ENCODE measurements at places on chromosomes 1 and 21.

DNA sequence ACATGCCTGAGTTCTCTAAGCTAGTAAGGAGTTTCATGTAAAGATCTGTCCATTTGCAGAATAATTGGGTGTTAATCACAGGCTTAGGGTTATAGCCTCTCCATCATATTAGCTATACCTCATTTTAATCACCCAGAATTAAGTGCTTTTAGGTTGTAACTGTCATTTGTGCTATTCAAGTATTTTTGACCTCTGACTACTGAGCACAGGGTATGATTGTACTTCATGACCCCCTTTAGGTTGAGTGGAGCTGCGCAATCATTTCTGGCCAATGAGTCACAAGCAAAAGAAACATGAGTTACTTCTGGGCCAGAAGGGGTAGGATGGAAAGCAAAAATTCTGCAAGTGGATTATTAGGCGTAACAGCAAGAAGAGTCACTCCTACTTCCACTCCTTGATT lies 8.4 kb upstream of the SNX7 start:
- DNase-seq, result no peak

GRCh38 chr1:112507336-112507735 lies 1.4 kb upstream of the WNT2B start:
- DNase-seq, result no peak

DNA sequence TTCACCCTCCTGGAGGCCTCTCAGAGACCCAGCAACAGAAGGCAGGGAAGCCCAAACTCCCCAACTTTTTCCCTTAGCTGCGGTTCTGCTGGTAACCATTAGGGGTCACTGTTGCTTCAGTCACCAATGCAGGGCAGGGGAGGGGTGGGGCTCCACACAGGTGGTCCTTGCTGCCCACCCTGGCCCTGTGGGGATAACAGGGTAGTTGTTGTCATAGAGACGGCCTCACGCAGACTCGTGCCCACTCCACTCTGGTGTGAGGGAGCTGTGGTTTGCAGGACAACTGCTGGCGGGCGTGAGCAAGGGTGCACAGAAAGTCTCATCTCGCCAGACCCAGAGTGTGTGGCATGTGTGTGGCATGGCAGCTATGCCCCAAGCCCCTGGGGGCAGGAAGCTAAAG lies 19.9 kb downstream of the INSRR start:
- no peak for DNase-seq

DNA sequence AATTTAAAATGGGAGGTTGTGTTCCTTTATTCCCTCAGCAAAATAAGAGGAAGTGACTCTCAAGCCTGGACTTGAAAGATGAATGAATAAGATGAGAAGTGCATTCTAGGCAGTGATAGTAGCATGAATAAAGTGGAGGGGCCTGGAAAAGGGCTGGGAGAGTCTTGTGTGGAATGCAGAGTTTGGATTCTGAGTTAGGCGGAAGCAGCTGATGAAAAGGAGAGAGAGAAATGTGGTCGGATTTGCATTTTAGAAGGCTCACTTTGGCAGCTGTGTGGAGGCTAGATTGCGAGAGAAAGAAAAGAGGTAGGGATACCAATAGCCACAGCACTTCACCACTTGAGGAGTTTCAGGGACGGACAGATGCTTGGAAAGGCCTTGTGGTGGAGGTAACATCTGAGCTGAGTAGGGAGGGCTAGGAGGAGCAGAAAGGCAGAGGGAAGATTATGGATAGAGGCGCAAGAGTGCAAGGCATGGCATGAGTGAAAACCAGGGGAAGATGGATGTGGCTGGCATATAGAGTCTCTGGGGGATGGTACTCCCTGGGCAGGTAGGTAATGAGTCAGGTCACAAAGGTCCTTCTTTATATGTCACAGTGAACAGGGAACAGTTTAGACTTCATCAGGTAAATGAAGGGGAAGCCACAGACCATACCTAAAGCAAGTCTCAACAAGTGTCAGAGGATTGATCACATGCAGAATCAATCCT lies 59.6 kb downstream of the ST3GAL3 start:
- no peak for DNase-seq

DNA sequence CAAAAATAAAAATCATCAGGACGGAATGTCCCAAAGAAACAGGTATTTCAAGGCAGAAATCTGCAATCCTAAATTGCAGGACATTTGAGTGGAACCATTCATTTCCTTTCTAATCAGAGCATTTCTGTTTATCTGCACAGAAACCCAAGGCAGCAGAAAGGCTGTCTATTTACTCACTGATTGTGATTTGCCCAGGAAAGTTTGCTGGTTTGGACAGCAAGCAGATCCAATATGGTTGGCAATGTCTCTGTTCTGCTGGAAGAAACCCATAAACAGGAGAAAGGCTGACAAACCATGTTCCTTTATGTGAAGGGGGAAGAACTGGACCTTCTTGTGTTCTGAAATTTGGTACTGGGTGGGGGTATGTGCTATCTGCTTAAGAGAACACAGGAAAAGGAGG lies 120.1 kb downstream of the CLIC6 start:
- DNase-seq, result no peak

DNA sequence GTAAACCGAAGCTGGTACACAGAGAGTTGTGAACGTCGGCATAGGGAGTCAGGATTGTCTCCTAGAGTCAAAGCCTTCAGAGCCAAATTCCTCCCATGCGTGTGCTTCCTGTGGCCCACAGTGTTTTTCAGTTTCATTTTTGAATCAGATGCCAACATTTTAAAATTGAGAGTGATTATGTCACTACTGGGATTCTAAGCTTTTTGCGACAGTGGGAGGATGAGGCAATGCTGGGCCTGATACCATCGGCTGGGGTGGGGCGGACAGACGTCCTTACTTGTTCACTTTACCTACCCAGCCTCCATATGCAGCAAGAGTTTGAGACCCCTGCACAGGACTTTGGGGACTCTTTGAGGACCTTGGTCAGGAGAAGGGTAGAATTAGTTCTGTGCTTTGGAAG lies 1.3 kb upstream of the KLHDC7A start:
- DNase-seq, result no peak

- DNase-seq, result peak; percentile 57
Measured at GRCh38 chr21:29499734-29500343, 201.1 kb downstream of the BACH1 start.

DNA sequence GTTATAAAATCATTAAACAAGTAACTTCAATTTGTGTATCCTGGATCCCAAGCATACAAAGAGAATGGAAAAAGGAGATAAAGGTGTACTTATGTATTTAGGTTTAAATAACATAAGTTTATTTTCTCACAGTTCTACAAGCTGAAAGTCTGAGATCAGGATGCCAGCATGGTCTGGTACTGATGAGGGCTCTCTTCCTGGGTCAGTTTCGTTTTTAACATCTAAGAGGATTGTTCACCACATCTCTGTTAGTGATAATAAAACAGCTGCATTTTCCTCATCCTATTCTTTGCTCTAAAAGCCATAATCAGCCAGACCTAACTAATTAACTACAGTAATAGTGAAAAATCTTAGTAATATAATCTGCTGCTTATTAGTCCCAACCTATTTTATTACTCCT lies 5.2 kb downstream of the EGLN1 start:
- DNase-seq, result no peak

DNA sequence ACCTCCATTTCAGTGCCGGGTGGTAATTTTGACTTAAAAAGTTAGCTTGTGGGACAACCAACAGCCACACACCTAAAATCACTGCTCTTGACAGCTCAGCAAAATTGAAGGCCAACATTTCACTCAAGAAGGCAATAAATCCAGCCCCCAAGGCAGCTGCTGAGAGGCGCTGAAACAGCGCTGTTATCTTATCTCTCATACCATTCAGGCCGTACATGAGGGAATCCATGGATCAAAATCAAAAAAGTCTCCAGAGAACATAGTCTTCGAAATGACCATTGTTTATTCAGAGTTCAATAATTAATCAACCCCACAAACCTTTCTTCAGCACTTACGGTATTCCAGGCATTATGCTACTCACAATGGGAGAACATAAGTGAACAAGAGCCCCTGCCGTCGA lies 38.5 kb downstream of the ZBTB18 start:
- DNase-seq, result no peak

DNA sequence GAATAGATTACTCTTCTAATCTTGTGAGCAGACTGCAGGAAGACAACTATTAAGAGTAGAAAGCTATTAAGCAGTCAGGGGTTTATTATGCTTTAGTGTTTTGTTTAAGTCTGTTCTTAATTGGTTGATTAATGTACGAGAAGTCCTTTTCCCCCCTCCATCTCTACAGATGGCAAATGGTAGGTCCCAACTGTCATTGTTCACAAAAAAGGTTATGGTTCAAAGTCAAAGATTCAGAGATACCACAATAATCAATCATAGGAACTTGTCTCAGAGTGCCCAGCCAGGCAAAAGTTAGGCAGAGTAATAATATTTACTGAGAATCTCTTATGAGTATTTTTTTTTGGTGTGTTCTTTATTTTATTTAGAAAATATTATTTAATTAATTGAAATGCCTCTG lies 26.8 kb downstream of the NFIA start:
- no peak for DNase-seq

GRCh38 chr1:153678519-153679336 lies at the start of gene NPR1:
TSS of gene NPR1 (plus strand) at chr1:153678688. CDS start at chr1:153679109, 421 bp downstream.
- DNase-seq, result no peak

DNA sequence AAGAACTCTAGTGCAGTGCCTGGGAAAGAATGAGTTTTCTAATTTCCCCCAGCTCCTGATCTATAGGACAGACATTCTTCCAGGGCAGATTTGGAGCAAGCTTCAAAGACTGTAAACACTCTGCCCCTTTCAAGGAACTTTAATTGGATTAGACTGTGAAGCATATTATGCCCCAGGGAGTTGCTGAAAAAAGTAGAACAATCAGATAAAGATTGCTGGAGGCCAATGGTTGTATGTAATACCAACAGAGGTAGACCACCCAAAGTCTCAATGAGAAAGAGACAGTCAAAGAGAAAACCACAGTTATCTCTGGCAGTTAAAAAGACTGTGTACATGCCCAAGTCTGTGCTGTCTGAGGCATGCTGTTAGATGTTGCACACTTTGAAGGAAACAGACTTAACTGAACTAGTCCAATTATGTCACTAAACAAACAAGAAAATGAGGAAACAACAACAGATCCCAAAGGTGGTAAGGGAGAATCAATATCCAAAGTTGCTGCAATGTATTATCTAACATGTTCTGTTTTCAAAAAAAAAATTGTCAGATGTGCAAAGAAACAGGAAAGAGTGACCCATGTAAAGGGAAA lies 24.4 kb downstream of the C4BPA start:
- no peak for DNase-seq

- no peak for DNase-seq
Measured at GRCh38 chr1:177329871-177330270, 159.1 kb downstream of the BRINP2 start.

DNA sequence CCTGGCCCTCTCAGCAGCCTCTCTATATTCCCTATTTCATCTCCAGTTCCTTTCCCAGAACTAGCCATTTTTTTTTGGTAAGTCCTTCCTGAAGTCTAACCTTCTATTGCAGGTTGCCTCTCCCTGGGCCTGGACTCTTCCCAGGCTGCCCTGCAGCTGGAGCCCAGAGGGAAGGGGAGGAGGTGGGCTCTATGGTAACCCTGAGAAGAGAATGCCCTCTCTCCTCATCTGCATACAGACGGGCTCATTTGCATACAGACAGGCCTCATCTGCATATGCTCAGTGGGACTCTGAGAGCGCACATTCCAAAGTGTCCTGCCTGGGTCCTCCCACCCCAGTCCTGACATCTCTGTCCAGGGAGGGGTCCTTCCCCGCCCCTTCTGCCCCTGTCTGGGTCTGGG lies 32.7 kb downstream of the RHBG start:
- peak; percentile 81 for DNase-seq

- DNase-seq, result peak; percentile 52
Measured at GRCh38 chr1:99737016-99737415, 29.4 kb downstream of the FRRS1 start.

- DNase-seq, result no peak
Measured at GRCh38 chr1:234967121-234967520, 161.5 kb downstream of the TOMM20 start.

- DNase-seq, result no peak
Measured at GRCh38 chr1:193242000-193242399, 55.6 kb upstream of the B3GALT2 start.

DNA sequence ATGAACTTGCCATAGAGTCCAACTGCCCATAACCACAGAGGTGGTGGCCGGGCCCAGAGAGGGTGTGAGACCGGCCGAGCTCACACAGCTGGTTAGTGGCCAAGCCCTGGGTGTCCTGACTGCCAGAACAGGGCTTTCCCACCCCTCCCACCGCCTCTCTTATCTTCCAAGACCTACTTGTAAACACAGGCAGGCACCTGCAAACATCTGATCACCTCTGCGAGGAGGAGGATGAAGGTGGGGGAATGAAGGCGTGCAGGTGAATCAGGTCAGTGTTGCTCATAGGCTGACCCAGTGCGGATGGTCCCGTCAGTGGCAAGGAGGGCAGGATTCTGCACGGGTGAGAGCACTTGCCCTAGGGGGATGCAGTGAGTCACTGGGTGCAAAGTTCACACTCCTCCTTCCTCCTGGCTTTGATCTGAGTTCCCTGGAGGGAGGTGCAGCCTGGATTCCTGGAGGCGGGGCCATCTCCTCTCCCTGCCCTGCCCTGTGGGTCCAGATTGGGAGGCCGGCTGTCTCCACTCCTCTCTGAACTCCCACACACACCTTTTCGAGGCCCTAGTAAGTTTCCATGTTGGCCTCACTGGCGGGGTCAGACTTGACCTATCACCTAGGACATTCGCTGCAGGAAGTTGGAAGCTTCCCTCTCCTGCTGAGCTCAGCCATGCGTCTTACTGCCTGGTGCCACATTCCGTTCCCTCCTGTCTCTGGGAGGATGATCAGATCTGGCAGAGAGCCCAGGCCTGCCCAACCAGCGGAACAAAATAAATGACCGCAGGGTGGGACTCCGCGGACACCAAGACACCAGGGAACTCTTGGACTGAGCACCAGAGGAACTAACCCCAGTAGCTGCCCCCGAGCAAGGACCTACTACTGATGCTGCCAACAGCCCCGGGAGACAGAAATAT lies 7.3 kb downstream of the UQCRHL start:
- DNase-seq, result no peak

DNA sequence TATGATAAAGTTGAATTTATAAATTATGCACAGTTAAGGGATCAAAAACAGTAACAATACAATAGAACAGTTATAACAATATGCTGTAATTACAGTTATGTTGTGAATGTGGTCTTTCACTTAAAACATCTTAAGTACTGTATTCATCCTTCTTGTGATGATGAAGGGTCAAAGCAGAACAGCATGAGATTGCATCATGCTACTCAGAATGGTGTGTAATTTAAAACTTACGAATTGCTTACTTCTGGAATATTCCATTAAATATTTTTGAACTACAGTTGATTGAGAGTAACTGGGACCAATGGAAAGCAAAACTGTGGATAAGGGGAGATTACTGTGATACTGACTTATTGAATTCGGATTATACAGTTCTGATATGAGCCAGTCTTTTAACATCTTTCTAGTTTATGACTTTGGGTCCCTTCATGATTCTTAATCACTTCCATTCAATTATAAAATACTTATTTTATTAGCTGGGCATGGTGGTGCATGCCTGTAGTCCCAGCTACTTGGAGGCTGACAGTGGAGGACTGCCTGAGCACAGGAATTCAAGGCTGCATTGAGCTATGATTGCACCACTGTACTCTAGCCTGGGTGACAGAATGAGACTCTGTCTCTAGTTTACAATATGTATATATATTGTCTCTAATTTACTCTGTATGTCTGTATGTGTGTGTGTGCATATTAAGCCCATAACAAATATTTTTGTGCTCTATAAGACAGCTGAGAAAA lies 43.2 kb downstream of the ATP1B1 start:
- no peak for DNase-seq

GRCh38 chr1:15255582-15256149 lies 8.6 kb downstream of the FHAD1 start:
- no peak for DNase-seq

Measured in globus pallidus (tissue), 1 donor.